ENCODE measurements at places on chromosomes 11 and 22.

DNA sequence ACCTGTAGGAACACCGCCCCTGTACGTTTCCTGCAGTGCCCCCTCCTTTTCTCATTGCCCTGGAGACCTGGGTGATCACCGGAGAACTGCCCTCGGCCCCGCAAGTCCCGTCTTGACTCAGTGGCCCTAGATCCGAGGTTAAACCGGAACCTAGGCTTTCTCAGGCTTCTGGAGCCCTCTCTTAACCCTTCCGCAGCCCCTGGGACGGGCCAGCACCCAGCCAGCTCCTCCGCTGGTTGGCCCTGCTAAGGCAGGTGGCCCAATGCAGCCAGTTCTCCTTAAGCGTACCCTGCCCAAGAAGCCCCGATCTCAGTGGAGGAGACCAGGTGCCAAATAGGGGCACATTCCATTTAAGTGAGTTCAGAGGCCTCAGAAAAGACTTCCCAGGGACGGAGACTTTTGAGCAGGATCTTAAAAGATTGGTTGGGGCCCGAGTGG, 776 bp downstream of the NLRX1 start:
- DNase-seq = no peak

DNA sequence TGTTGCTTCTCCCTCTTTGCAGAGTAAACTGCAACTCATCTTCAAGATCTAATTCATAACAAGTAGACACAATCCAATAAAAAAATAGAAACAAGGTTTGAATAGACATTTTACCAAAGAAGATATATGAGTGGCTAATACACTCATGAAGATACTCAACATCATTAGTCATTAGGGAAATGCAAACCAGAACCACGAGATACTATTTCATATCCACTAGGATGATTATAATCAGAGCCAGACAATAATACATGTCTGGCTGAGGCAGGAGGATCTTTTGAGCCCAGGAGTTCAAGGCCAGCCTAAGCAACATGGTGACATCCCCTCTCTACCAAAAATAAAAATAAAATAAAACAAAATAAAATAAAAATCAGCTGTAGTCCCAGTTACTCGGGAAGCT, 85.0 kb downstream of the ATG16L2 start:
- no peak for DNase-seq

- no peak for DNase-seq
Observed at GRCh38 chr11:75069473-75069872, 27.2 kb downstream of the OR2AT4 start.

- no peak for DNase-seq
Observed at GRCh38 chr11:72102162-72102561, 935 bp downstream of the LAMTOR1 start.

- DNase-seq = no peak
Observed at GRCh38 chr11:122898799-122899198, 16.2 kb downstream of the JHY start.
